Activated effector memory CD4-positive, alpha-beta T cell treated with anti-CD3 and anti-CD28 coated beads, Interleukin-2, amount 50 U/mL, for 16 hours (primary cell): ENCODE measurements at places on chromosomes 2 and 18.

- DNase-seq = no peak
Observed at GRCh38 chr18:80213182-80213581, 34.1 kb downstream of the PARD6G start.

DNA sequence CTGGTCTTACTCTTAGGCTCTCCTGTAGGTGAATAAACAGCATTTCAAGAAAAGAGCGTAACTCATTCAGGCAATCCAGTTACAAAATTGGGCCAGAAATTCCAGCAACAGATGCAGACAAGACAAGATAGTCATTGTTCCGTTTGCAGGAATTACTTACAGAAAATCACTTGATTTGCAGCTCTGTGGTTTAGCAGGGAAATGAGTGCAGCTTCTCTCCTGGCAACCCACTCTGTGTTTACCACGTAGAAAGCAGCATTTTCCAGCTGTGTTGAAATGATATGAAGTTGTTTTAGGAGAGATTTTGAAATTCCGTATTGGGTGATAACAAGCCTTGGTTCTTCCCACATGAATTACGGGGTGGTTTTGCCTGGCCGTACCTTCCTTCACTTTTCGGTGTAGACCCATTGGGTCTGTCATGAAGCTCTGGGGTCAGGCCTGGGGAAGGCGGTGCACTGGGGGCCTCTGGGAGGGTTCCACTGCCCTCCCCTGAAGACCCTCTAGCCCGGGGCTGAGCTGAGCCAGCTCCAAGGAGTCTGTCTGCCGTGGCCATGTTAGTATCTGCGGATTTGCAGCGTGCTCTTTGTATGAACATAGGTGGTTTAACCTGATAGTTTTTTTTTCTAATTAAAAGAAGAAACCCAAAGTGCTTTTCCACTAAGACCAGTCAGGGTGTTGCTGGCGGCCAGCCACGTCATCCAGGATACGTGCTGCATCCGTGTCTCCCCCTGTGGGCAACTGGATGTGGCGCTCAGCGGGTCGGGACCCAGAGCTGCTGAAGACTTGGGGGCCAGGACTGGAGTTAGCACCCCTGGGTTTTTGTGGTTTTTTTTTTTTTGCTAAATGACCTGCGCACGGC lies 58.9 kb upstream of the KCNG2 start:
- no peak for DNase-seq

DNA sequence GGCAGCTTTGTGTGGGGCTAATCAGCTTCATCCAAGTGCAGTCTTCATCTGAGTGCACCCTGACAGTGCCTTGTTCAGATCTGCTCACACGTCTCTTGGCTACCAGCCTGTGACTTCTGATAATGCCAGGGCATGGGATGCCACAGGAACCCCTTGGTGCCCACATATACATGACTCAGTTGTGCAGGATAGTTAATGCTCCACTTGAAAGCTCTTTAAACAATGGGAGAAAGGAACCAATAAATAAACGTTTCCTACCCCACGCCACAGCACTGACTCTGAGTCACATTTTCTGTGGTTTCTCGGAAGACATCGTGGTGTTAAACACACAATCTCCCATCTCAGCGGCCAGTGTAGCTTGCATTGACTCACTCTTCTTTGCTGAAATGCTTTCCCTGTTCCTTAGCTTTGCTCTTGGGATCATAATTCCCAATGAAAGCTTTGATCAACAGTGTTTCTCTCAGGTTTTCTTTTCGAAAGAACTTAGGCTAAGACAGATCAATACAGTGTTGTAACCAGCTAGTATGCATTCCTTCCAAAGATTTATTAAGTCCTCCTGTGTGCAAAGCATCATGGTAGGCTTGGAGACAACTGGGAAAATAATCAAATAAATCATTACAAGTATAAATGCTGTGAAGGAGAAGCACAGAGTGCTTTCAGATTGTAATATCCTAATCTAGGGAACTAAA lies 142.0 kb downstream of the COPS8 start:
- DNase-seq = no peak

- no peak for DNase-seq
Observed at GRCh38 chr2:85791704-85792565, 38.1 kb downstream of the ATOH8 start.
